CD4-positive, CD25-positive, alpha-beta regulatory T cell (primary cell): ENCODE measurements at places on chromosomes 1 and 21. TPM values are rescaled to one million over a fixed set of nuclear protein-coding genes. Genes with fewer than 3 reads are reported as not detected.

GRCh38 chr1:238457610-238458009, 566.9 kb upstream of the ZP4 start:
- DNase-seq = no peak

GRCh38 chr1:18560692-18561091, 70.0 kb upstream of the PAX7 start:
- DNase-seq = no peak

DNA sequence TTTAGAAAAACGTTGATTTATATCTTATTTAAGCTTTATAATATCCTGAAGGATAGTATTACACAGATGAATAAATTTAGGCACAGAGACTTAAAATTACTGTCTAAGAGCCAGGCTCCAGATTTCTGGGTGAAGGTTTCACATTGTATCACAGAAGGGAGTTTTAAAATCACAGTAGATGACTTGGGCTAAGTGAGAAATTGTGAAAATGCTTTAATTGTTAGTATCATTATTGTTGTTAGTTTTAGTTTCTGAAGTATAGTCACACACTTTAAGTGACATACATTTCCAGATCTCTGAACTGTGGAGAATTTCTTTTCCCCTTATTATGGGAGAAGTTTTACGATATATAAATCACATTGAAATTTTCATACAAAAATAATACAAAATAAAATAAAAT, 83.5 kb downstream of the NDUFS5 start:
- no peak for DNase-seq

FABP3 gene
- not detected for polyA plus RNA-seq
